ENCODE measurements at places on chromosomes 12 and 14.

- DNase-seq = no peak
Measured at GRCh38 chr14:77022236-77022852, 6.2 kb downstream of the IRF2BPL start.

DNA sequence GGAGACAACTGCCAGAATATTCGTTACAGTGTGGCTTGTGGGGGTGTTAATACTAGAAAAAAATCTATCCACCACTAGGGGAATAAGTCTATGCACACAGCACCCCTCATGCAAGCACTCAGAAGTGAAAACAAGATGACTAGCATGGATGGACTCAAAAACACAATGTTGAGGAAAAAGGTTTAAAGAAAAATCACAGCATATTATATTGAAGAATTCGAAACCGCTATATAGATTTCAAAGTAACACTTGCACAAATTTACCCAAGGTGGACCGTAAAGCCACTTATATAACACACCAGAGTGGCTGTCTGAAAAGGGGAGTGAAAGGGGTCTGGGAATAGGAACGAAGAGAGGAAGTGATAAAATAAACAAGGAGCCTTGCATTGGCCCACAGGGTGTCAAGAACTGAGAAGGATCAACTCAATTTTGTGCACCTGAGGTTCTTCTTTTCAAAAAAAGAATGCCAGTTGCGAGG is 544 bp downstream of the ABCD4 start:
- DNase-seq = no peak

DNA sequence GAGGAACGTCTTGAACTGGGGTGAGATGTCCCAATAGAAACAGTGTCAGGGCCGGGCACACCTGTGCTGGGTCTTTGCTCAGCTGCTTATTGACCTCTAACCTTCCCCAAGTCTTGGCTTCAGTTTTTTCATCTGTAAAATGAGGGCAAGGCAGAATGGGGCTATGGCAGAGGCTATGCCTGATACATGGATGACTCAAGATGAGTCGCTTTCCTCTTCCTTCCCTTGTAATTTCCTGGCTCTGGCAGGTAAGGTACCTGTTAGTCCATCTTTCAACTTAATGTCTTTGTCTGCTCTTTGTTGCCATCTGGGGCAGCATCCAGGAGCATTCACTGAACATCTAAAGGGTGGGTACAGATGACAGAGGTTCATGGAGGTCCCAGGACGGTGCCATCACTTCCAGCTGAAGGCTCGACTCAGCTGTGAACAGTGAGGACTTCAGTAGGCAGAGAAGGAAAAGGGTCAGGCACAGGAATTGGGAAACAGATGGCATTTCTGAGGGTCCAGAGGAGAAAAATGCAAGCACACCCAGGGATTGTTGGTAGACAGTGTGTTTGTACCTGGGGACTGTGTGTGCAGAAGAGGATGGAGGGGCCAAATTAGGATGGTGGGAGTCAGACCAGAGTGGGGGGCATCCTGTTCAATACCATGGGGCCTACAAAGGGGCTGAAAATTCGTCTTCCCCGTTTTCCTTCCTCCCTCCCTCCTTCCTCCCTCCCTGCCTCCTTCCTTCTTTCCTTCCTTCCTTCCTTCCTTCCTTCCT is 268.3 kb downstream of the VRK1 start:
- DNase-seq = no peak

DNA sequence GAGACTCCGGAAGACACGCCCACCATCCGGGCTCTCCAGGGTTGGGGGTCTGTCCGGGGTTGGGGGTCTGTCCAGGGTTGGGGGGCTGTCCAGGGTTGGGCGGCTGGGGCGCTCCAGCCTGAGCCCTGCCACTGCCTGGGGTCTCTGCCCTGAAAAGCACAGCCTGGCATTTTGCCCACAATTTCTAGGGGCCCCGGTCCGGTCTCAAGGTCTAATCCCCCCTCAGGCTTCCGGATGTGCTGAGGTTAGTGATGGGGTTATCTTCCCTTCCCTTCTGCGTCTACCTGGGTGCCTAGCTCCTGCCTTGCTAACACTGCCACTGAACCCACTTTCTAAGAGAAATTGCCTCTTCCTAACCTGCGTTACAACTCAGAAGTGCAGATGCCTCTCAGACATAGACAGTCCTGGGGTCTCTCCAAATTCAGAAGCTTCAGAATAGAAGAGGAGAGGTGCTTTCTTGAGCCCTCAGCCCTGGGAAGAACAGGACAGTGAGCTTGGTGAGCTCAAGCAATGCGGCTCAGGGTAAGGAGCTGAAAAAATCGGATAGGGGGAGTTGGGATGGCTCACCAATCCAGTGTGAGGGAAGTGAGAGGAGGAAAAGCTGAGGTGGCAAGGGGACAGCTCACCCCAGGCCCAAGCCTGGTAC is 5.7 kb downstream of the LHX5 start:
- DNase-seq = no peak

DNA sequence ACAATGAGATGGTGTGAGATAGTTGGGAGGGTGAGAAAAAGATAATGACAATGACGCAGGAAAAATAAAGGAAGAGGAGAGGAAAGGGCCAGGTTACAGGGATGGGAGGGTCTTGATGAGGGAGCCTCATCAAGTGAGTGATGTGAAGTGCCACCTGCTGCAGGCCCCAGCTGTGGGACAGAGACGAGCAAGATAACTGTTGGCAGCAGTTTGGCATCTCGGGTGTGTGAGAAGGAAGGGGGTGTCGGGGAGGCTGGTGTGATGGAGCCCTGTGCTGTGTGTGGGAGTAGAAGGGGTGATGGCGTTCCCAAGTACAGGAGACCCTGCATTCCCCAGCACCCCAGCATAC is 11.4 kb upstream of the TAC3 start:
- no peak for DNase-seq

DNA sequence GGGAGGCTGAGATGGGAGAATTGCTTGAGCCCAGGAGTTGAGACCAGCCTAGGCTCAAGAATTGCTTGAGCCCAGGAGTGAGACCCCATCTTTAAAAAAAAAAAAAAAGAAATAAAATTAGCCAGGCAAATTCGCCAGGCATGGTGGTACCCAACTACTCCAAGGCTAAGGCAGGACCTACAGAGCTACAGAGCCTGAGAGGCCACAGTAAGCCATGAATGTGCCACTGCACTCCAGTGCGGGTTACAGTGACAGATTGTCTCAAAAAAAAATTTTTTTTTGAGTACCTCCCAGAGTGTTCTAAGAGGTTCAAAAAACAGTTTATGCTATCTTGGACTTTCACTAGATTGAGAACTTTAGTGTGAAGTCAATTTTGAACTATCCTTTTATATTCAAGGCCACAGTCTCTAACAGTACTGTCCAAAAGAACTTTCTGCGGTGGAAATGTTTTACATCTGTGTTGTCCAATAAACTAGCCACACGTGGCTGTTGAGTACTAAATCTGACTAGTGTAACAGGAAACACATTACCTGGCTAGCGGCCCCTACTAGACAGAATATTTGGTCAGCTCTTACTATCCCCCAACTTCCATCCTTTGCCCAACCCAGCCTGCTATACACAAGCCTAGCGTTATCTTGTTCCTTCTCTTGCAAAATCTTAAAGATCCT is 2.4 kb downstream of the RPL36AL start:
- DNase-seq = no peak

- no peak for DNase-seq
Measured at GRCh38 chr14:83491091-83491490, 1957.4 kb upstream of the SEL1L start.

GRCh38 chr14:88128816-88129215 is 123.9 kb downstream of the GPR65 start:
- no peak for DNase-seq

- DNase-seq = no peak
Measured at GRCh38 chr12:110585231-110585799, 2.2 kb upstream of the PPTC7 start.

DNA sequence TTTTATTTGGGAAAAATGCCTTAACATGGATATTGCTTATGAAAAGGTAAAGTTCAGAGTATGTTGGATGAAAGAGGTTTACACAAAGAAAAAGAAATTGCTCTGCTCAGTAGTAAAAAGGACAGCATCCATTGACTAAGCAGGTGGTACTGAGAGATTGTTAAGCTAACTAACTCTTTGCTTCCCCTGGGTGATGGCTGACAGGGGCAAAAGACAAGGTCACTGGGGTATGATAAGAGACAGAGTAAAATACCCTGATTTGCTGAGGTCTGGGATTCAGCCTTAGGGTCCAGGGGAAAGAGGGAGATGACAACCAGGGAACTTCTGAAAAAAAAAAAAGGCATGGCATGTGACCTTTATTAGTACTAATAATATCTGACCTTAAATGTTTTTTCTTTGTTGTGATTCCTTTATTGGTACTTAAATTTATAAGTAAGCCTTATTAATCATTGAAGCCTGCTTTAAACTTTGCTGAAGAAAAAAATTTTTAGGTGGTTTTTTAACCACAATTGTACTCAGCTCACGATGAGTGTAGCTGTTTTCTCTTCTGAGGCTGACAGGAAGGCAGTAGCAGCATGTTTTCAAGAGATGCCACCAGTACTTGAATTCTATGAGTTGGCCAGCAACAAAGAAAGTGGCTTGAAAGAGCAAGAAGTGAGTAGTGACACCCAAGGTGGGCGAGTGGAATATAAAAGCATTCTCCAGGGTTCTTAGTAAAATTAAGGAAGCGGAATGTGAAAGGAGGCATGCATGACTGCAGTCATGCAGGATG is 43.7 kb upstream of the KITLG start:
- no peak for DNase-seq

GRCh38 chr12:55974308-55974730 is 441 bp downstream of the RAB5B start:
- no peak for DNase-seq

DNA sequence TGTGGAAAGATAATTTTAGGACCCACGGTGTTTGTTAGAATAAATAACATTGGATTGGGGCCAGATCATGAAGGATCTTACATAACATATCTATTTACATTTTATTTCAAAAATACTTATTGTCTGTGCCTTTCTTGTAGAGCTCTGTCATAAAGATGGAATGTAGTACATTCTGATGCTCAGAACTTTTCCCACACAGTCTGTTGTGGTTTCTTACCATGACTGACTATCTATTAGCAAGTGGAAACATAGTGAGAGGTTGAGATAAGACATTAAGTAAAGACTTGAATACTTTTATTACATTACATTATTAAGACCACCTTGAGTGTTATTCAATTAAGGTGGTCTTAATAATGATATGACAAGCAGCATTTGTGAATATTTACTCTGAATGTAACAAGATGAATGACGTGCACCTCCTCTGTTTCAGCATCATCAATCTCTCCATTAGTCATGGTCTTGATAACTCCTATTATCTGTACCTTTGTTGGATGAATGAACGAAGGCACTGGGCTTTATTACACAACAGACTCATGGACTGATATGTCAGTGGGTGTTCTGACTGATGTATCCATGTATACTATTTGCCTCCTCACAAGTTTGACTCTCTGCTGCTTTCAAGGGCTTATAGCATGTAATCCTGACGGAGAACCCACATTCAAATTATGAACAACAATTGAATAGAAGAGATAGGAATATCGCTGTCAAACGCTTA is 883.0 kb upstream of the FLRT2 start:
- no peak for DNase-seq

DNA sequence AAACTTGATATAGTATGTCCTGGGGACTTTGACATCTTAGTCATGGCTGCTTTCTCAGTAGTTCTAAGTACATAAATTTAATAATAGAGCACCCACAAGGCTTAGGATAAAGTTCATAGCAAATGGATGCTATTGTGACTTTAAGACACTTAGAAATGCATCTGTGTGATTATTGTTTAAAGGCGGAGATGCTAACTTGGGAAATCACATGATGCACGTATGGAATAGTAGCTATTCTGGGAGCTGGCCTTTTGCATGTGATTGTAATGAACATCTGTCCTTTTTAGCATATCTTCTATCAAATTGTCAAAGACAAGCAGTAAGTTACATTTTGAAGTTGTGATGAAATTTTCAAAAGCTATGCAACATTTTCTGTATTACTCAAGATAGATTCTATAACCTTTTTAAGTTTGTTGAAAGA is 46.7 kb upstream of the ATP2A2 start:
- no peak for DNase-seq

DNA sequence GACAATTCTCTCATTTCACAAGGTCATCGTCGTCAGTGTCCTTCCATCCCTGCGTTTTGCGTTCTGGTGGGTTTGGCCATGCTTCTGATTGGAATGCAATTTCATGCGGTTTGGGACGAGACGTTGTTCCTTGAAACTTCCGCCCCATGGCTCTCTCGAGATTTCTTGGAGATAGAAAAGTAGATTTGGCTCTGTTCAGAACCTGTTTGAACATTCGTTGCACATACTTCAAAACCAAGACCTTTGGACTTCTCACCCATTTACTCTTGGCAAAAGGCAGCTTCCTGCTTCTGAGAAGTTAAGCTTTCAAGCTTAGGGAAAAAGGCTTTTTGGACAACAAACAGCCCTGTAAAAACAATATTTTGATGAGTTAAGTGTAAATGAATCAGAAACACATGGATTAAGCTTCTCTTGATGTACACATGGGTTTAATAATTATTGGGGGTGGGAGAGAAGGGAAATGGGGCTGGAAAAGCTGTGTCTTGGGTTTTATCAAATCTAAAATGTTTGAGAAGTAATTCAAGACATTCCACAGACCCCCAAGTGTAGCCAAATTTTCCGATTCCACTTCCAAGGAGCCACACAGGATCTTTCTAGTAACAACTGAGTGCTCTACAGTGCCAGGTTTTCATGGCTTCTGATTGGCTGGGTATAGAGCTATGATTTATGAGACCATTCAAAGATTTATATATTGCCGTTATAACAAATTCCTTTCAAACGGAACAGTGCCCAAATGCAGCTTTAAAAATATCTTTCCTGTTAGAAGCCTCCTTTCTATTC is 467.2 kb downstream of the MED13L start:
- no peak for DNase-seq

- no peak for DNase-seq
Measured at GRCh38 chr14:103298620-103299019, 35.4 kb upstream of the EIF5 start.

DNA sequence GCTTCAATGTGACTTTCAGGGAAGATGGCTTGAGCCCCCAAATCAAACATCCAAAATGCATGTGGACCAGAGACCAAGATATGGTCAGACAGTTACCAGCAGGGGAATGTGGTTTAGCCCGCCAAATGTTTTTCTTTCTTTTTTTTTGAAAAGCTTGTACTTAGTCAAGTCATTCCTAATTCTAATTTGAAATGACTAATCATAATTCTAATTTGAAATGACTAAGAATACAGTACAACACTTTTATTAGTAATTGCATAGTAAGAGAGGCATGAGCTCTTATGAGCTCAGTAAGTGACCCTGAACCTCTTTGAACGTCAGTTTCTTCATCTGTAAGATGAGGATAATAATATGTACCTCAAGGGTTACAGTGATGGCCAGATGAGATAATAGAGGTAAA is 72.4 kb downstream of the HECTD4 start:
- DNase-seq = no peak

DNA sequence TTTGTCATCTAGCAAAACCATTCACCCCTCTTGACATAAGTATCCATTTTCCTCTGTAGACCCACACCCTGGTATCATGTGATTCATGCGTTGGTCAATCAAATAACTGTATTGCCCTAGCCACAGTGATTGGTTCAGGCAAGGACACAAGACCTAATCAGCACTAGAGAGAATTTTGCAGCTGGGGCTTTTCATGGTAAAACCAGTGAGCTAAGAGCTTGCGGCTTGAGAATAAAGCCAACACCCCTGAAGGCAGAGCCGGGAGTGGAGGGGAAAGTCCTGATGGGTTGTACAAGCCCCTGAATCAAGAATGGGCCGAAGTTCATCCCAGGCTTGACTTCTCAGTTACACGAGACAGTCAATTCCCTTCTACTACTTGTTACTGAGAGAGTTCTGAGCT is 33.2 kb upstream of the LTBP2 start:
- no peak for DNase-seq

Data from LNCaP clone FGC (cell line).